Activated T-helper 1 cell treated with anti-CD3 and anti-CD28 coated beads, Interleukin-2, amount 50 U/mL, for 16 hours (primary cell): ENCODE measurements at places on chromosomes 4 and X.

DNA sequence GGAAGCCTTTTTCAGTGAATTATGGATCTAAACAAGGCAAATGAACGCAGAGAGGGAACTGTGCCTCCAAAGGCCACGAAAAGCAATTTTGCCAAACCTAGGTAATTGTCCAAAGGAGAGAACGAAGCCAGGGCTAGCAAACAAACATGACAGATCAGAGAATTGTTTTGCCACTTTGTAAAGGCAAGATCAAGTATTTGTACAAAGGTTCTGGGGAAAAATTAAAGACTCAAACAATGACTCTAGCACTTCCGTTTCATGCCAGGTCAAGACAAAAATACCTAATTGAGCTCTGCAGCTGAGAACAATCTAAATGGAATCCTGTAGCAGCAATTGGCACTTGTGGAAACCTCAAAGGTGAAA lies 8.5 kb downstream of the RBM47 start:
- DNase-seq: no peak

GRCh38 chr4:145937971-145938611 lies 532 bp downstream of the ZNF827 start:
- DNase-seq: peak; percentile 13

GRCh38 chrX:93874554-93874953 lies 200.5 kb downstream of the FAM133A start:
- no peak for DNase-seq

DNA sequence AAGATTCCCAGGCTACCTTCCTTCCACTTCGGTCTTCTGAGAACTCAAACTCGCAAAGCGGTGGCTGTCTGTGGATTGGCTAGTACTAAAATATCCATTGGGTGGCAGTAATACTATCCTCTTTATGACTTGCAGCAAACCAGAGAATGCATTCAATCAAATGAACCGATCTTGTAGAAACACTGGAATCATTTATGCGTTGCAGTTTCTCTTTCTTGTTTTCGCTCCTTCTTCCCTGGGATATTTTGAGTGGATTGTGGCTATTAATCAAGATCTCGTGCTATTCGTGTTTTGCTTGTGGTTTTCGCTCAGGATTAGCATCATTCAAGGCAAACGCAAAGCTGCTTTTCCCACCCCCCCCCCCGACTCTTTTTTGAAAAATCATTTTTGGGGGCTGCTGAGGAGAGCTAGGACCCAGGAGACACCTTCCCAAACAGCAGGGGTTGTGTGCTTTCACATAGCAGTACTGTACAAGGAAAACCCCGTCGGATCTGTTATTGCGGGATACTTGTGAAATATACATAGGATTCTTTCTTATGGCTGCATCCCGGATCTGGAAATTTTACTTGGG lies at the start of gene IL1RAPL1:
IL1RAPL1 (plus strand) TSS at position 466 of the 571 bp plus-strand sequence.
- DNase-seq: no peak

DNA sequence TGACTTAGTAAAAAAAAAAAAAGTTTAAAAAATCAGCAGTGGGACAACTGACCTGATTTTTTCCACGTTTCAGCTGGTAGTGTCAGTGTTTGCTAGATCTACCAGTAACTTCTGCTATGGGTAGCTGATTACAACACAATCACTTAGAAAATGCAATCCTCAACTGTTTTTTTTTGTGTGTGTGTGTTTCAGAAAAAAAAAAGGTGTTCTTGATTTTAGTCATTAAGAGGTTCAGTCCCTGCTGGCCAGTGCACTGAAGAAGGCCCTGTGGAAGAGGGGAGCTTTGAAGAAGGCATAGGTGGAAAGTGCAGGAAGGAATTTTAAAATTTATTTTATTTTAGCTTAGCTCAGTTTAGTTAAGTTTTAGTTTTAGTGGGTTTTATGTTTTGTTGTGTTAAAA lies 46.9 kb downstream of the SH2D1A start:
- DNase-seq: no peak

- no peak for DNase-seq
Observed at GRCh38 chrX:129938081-129938480, 32.1 kb downstream of the UTP14A start.

GRCh38 chrX:24846550-24847150 lies 152.9 kb downstream of the POLA1 start:
- no peak for DNase-seq

DNA sequence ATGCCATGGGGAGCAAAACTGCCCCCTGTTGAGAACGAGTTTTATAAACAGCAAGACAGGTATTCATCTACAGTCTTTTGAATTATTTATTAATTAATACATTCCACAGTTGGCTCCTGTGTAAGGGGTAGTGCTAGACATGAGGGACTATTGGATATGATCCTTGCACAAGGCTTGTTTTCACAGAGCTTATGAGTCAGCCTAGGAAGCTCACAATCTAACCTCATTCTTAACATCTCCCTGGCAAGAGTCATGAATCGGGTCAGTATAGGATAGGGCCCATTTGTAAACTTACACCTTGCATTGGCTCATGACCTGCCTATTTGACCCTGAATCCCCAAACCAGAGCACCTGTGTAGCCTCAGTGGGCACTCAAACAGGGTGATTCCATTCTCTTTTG lies 209.1 kb upstream of the HCCS start:
- no peak for DNase-seq

DNA sequence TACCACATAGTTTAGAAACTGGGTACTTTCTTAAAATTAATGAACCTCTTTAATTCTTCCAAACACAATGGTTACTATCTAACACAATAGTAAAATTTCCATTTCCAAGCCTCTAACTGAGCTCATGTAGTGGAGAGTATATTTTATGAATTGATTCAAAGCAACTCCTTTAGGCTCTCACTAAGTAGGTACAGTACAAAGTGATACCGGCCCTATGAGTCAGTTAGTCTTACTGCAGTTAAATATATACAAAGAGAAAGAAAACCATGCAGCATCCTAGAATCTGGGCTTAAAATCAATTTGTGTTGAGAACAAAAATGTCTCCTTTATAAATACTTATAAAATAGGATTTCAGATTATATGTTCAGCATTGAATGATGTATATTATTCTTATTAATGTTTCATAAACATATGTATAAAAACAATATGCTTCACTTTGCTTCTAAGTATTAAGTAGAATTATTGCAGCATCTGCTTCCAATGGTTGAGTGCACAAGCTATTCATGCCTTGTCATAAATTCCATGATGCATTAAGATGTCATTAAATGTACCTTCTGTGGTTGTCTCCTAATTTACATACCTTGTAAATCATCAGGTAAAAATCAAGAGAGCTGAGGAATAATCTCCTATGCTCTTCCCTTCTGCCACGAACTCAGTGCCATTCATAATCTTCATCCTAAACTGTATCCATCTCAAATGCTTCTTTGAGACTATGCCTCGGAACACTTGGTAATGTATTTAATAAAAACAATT lies 1037.8 kb downstream of the STPG2 start:
- DNase-seq: no peak

- DNase-seq: no peak
Observed at GRCh38 chr4:15366721-15367120, 61.1 kb upstream of the C1QTNF7 start.

GRCh38 chr4:184503869-184504300 lies 29.5 kb upstream of the IRF2 start:
- DNase-seq: no peak

GRCh38 chr4:147560625-147561024 lies 56.6 kb upstream of the TMEM184C start:
- no peak for DNase-seq

DNA sequence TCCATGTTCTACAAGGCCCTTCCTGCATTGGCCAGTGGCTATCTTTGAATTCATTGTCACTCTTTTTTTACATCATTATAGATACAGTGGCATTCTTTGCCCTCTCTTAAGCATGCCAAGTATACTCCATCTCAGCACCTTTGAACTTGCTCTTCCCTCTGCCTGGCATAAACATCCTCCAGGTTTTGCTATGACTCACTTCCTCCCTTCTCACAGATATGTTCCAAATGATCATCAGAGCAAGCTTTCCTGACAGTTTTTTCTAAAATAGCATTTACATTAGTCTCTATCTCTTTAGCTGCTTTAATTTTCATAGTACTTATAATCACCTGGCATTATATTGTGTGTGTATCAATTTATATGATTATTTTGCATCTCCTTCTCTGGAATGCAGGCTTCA lies 553.3 kb upstream of the MAGEB2 start:
- DNase-seq: no peak

DNA sequence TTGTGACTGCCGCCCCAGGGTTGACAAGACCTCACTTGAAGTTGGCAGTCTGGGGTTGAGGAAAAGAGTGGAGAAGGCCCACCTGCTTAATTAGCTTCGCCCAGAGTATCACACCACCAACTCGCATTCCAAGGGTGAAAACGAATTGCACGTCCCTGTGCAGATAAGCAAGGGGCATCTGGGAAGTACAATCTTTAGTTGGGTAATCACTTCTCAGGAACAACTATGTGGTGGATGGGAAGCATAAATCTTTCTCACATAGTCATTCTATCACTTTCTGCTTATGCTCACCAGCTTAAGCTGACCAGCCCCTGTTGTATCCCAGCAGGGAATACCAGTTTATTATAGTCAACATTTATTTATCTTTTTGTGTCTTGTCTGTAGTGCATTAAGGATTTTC lies 14.3 kb downstream of the SPCS3 start:
- no peak for DNase-seq

DNA sequence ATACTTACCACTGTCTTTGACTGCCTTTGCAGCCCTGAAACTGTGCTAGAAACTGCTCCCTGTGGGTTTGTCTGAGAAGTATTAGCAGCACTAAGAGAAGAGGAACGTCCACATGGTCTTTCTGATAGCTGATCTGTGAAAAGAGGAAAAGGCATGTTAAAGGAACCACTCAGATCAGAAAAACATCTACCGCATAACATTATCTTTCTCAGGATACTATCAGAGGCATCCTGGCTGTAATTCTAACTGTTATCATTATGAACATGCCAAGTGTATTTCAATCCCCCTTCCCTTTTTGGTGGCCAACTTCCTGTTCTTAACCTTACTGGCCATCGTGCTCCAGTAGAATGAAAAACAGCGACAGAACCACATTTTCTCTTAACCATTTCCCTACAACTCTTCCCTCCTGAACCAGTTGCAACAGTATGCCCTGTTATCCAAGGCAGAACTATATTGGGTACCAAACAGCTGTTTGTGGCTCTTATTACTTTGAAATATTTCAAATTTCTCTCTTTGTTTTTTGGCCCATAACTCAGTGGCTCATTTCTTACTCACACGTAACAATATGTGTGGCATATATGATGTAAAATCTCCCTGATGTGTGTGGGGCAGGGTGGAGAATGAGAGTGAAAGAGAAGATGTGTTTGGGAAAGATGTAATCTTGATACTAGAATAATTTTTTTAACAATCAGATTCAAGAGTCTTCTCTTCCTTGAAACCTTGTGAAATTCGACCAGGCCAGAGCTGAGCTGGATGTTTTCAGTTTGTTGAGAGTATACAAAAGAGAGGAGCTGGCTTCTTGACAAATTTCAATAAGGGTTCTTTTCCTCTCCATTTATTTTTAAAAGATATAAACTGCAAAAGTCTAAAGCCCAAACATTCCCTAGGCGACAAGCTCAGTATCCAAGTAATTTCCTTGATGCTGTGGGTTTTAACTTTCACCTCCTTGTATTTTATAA lies 35.2 kb downstream of the ARHGEF6 start:
- DNase-seq: no peak

- no peak for DNase-seq
Observed at GRCh38 chrX:66030505-66031317, 9.2 kb downstream of the VSIG4 start.

DNA sequence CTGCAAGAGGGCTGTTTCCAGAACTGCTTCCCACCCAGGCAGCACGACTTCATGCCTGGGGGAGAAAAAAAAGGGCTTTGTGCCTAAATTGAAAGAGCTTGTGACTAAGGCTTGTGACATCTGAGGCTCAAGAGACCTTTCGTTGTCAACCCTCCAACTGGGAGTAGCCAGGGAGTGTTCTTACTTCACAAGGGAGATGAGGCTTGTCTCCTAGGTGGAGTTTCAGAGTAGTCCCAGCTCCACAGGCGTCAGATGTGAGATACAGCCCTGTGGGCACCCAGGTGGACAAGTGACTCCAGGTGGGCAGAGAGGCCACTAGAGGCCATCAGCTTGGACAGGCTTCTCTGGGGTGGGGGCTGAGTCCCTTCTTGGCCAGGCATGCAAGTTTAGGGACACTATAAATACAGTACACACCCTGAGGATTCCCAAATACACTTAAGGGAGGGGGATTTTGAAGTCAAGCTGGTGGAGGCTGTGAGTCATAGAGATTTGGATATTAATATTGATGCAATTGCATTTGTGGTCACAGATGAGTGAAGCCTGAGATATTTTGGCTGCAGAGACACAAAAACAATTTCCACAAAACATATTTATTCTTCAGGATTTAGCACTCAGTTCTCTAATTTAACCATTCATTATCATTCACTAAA lies 40.1 kb upstream of the SETD7 start:
- no peak for DNase-seq

DNA sequence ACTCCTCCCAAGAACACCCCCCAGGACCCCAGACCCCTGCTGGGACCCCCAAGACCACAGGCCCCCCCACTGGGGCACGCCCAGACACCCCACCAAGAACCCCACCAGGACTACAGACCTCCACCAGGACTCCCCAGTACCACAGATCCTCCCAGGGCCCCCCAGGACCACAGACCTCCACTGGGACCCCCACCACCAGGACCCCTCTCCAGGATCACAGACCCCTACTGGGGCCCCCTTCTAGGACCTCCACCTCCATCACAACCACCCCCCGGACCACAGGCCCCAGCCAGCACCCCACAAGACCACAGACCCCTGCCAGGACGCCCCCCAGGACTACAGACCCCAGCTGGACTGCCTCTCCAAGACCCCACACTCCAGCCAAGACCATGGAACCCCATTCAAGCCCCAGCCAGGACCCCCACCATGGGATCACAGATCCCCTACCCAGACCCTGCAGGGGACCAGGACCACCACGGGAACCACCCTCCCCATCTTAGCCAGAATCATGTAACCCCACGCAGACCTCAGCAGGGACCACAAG lies 855 bp upstream of the DHRSX start:
- no peak for DNase-seq

DNA sequence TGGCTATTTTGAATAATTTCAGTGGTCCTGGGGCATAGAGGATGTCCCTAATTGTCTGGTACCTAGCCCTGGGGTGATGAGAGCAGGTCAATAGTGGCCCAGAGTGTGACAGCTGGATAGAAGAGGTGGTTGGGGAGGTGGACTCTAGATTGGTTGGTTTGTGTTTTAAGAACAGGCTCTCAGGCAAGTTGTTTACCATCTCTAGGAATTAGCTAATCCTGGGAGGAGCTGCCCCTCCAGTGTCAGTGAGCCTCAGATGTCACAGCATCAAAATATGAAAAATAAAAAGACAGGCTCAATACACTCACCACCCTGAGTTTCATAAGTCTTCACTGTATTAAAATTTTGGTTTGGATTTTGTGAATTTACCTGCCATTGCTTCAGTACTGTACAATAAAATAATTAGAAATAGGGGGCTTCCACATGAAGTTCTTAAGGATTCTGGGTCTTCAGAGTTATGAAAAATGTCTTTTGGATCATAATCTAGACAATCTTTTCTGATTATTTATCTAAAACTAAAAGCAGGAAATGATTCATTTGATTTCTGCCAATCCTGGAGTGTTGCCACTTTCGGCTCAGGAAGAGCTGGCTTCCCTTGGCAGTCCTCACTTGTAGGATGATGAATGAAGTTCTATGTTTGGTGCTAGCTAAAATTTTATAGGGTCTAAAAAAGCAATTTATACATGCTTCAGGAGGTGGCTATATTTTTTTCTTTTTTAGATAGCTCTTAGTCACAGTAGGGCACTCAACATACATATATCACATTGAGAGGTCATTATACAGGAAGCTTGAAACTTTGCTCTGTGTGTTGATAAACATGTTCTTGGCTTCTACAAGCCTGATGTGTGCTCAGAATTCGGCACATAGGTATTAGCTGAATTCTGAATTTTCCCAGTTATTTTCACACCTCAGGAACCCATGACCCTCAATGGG lies 395.1 kb downstream of the RAB28 start:
- no peak for DNase-seq

- no peak for DNase-seq
Observed at GRCh38 chrX:136525738-136526606, 6.0 kb upstream of the VGLL1 start.
